Germinal center (tissue), 1 donor: ENCODE measurements at places on chromosomes 3 and 15.

- DNase-seq, result no peak
Measured at GRCh38 chr3:135908225-135908624, 57.3 kb upstream of the PPP2R3A start.

DNA sequence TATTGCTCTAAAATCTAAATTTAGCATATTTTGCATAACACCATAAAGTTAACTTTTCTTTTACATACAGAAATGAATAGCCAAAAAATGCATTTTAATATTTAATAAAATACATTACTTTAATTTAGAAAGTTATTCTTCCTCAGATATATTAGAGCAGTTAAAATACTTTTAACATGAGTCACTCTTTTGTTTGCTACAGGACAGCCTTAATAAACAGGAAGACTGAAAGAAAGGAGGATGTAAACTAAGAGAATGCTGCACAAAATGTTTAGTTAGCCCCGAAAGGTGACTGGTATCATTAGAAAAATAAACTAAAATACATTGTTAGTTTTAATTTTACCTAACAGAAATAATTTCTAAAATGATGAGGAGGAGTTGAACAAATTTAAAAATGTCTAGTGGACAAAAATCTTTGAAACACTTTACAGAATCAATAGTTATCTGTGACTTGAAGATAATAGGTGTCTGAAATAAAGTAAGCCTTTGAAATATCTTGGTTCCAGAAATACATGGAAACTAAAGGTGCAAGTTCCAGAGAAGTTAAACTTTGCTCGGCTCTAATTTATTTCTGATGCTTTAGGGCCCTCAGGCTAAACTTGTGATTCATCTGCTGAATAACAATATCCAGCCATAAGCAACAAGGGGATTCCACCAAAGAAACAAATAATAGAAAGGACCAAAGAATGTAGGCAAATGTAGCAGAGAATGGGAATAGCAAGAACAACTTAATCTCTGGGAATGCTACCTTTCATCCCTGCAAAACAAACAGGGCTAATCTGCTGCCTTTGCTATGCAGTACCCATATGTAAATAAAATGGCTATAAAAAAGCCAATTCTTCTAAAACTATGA lies 138.3 kb upstream of the UBP1 start:
- no peak for DNase-seq

DNA sequence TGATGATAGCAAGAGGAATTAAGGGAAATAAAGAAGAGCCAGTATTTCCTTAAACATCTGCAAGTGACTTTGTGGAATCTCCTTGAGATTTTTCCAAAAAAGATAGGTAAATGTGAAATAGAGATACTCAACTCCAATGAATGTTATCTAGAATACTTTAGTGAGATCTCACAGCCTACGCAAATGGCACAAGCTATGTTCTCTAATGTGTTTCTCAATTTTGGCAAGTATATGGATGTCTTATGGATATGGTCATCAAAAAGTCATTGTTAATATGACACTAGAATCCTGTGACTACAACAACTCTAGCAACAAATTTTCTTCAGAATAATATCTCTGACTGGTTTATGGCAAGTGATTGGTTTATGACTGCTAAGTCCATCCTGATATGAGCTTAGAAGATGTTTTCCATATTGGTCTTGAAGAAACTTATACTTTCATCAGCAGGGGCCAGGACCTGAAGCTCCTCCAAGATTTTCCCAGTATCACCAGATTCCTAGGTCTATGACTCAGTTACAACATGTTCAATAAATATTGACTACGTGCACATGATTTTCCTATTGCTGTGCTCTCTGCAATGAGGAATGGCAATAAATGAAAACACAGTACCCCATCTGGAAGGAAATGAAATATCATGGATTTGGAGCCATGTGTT lies 170.9 kb upstream of the THBS1 start:
- no peak for DNase-seq

- no peak for DNase-seq
Measured at GRCh38 chr3:195868336-195868865, 40.0 kb downstream of the TNK2 start.

- DNase-seq, result no peak
Measured at GRCh38 chr3:140845882-140846281, 95.8 kb upstream of the SLC25A36 start.

- DNase-seq, result peak; percentile 21
Measured at GRCh38 chr3:113533534-113533892, 1.2 kb downstream of the SIDT1 start.

DNA sequence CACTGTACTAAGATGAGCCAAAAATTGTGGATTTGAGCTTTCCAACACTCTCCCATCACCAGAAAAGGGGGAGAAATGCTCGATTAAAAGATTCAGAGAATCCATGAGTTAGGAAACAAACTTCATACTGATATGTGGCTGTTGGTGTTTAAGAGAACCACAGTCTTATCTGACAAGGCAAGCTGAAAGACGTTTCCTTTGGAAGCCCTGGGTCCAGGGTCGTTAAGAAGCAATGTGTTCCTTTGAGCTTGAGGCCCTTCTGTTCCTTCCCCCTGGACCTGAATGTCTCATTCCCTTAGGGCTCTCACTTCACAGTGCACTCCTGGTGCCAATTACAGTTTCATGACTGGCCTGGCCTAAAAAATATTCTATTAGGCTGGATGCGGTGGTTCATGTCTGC lies 524.8 kb upstream of the PPP2R3A start:
- no peak for DNase-seq

GRCh38 chr3:193240436-193240849 lies 579 bp upstream of the PLAAT1 start:
- DNase-seq, result no peak

- no peak for DNase-seq
Measured at GRCh38 chr3:148186881-148187280, 510.8 kb upstream of the AGTR1 start.

- DNase-seq, result no peak
Measured at GRCh38 chr3:57917601-57918000, 90.6 kb upstream of the FLNB start.

DNA sequence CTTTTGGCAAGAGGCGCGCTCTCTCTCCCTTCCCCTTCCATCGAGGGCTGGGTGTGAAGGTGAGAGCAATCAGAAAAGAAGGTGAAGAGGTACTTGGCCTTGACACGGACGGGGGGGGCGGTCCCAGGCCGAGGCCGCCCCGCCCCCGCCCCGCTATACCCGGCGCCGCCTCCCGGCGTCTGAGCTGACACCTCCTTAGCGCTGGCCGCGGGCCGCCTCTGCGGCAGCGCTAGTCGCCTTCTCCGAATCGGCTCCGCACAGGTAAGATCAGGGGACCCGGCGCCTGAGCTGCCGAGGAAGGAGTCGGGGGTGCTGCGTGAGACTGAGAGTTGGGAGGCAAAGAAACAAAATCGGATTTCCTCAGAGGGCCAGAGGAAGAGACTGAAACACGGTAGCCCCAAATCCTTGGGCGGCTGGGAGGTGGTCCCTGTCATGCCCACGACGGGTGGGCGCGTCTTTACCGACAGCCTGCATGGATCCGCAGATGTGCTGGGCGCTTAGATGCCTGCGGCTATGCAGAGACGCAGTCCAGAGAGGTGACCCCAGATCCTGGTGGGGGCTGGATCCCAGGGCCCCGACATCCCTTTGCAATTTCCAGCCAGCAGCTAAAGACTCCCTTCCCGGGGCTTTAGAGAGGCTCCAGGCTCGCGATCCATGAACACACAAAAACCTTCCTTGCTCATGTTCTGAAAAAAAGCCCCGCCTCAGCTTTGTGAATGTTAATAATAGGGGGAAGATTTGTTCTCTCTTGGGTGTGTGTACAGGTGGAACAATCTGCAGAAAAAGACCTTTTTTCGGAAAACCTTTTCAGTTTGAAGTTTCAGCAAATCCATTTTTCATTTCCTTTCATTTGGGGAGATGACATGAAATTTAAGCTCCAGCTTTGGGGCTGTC lies at the start of gene ENTPD3:
Gene ENTPD3, plus strand, starts transcription at position 184 of the 894 bp plus-strand sequence. CDS start 874 bp downstream, outside the sequence.
- DNase-seq, result peak; percentile 18

GRCh38 chr15:86615411-86615810 lies 535.7 kb downstream of the AGBL1 start:
- no peak for DNase-seq

GRCh38 chr3:87766721-87767120 lies 292.1 kb downstream of the CGGBP1 start:
- DNase-seq, result no peak

DNA sequence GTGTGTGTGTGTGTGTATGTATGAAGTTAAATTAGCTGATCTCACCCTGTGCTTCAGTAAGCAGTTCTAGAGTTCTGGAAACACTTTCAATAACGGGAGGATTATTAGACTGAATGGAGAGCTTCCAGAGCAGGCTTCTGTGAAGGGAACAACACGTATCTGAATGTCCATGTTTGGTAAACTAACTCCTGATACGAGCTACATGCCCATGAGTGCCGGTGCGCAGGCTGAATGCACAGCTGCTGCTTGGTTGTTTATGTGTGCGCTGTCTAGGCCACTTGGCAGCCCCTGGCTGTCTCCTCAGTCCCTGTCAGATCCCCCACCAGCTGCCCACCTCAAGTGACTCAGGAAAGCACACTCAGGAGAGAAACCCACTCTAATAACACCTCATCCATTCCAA lies 137.0 kb downstream of the EPHB1 start:
- DNase-seq, result no peak

- DNase-seq, result no peak
Measured at GRCh38 chr3:197490098-197491058, 65.4 kb downstream of the BDH1 start.

DNA sequence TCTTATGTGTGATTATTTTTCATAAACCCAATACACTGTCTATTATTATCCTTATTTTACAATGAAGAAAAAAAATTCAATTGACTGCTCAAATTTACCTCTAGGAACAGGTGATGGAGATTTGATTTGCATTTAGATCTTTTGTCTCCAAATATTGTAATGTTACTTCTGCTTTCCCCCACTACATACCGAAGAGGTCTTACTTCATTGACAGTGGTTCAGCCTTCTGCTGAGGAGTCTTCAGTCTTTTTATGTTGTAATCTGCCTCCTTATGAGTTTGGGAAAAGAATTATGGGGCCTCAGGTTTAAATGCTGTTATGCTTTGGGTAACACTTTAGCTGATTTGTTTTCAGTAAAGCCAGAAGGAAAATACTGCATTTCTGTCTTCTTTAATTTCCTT lies 199.5 kb downstream of the LPP start:
- no peak for DNase-seq
